ENCODE measurements at places on chromosomes 5 and 9.

GRCh38 chr9:114894609-114895433 is 35.6 kb downstream of the TNFSF8 start:
- no peak for DNase-seq

DNA sequence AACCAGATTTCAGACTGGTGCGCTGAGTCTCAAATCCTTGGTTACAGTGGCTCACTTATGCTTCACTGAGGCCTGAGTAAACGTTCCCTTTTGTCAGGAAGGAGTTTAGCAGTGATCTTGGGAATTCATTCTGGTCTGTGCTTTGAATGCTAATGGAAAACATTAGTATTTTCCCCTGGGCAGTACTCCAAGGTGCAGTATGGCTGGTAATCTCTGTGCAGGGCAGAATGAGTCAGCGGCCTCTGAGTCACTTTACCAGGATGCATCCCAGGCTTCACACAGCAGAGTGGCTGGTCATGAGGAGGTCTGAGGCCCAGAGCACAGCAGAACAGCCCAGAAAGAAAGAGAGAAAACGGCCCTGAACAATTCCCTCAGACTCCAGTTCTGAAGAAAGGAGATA is 54.0 kb downstream of the PCA3 start:
- DNase-seq: no peak

GRCh38 chr5:76524101-76524835 is 98.9 kb downstream of the F2RL2 start:
- no peak for DNase-seq

GRCh38 chr9:122143876-122144405 is 15.6 kb downstream of the NDUFA8 start:
- DNase-seq: no peak

DNA sequence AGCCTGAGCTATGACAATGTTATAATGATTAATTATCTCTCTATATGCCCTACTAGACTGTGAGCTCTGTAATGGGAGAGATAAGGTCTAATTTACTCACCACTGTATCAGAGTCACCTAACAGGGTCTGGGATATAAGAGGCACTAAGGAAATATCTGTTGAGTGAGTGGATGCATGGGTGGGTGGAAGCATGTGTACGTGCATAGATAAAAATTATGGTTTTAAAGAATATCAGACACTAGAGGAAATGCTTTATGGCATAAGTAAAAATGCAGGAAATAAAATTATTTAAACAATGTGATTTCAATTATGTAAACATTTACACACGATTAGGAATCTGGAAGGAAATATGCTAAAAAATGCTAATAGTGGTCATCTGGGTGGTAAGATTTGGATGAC is 137.8 kb downstream of the SPOCK1 start:
- no peak for DNase-seq

DNA sequence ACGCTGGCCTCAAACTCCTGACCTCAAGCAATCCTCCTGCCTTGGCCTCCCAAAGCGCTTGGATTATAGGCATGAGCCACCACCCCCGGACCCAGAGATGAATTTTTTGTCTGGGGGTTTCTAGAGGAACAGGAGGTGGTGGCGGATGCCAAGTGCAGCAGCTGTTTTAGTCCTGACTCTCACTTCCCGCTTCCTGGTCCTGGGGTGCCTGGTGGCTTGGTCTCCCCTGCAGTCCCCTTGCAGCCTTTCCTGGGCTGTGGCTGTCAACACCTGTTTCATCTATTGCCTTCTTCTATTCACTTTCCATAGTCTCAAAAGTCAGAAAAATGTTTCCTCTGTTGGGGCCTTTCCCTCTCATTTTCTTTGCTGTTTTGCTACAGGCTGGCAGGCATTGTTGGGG is 6.5 kb upstream of the NHP2 start:
- no peak for DNase-seq

DNA sequence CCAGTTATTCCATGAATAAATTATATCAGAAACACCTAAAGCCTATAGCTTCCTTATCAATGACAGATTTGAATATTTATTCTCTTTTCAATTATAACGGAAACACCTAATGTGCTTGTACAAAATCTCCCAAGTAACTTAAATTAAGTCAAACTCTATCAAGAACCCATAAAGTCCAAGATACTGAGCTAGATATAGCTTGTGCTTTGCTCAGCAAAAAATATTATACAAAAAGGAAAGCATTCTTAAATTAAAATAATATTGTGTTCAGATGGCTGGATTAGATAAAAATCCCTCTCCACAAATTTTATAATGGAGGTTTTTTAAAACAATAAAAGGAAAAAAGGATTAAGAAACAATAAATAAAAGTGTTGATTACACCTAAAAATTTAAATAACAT is 23.7 kb downstream of the NADK2 start:
- DNase-seq: no peak

DNA sequence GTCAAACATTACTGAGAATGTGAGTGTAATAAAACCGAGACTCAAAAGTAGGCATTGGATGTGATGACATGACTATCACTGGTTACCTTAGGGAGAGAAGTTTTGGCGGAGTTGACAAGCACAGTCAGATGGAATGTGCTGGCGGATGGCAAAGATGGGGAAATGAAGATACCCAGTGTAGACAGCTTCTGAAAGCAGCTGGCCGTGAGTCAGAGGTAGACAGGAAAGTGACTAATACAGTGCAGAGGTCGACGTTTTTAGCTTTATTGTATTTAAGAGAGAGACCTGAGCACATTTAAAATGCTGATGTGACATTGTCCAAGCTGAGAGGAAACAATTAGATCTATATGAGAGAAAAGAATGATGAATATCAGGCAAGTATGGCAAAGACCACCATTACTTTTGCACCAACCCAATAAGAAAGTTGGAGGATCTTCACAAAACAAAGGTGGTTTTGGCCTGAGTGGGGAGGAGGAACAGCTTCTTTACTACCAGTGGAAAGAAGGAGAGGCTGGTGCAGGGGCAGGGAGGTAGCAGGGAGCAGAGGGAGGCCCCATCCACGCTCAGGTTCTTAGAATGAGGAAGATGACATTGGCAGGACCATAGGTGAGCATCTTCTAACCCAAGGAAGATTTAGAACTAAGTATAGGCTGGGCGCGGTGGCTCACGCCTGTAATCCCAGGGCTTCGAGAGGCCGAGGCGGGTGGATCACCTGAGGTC is 36.7 kb upstream of the KCNIP1 start:
- no peak for DNase-seq

- DNase-seq: no peak
Measured at GRCh38 chr5:147073098-147073497, 161.7 kb upstream of the STK32A start.

GRCh38 chr5:111958851-111959250 is 201.9 kb upstream of the NREP start:
- no peak for DNase-seq

DNA sequence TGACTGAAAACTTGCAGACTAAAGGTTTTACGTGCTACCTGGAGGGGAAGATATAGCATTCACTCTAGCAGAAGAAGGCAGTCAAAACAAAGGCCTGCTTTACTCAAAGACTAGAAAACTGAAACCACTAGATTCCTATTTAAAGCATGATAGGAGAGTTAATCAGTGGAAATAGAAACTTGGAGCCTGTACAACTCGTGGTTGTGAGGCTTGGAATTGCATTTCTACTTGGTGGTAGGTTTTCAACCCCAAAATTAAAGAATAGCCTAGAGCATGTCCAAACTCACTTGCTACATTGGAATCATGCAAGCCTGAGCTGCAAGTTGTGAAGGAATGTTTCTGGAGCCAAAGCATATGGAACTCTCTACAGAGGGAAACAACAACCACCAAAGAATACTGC is 1526.4 kb upstream of the NUDT12 start:
- no peak for DNase-seq

DNA sequence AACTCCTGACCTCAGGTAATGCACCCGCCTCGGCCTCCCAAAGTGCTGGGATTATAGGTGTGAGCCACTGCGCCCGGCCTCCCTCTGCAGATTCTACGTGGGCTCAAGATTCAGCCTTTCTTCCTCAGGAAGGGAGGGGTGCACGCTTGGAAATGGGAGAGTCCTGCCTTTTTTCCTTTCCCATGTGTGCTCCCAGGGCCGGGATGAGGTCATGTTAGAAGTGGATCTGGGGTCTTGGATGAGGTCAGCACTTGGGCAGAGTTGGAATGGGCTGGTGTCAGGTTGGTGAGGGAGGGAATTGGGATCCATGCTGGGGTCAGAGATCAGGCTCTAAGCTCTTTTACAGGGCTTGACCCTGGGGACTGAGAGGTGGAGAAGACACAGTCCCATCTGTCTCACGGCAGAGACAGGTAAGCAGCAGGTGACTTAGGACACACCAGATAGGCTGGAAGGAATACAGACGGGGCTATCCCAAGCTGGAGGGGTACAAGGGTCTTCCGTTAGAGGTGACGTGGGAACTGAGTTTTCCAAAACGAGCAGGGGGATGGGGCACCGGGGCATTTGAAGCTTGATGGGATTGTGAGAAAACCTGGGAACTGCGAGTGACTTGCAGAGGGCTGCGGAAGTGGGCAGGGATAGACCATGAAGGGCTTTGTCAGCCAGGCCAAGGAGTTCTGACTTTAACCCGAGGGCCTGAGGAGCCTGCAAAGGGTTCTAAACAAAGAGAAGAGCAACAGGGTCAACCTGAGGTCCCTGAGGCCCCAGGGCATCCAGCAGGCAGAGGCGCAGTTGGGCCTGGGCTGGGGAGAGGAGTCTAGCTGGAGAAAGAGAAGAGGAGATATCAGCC is 1.8 kb upstream of the AQP7 start:
- no peak for DNase-seq

DNA sequence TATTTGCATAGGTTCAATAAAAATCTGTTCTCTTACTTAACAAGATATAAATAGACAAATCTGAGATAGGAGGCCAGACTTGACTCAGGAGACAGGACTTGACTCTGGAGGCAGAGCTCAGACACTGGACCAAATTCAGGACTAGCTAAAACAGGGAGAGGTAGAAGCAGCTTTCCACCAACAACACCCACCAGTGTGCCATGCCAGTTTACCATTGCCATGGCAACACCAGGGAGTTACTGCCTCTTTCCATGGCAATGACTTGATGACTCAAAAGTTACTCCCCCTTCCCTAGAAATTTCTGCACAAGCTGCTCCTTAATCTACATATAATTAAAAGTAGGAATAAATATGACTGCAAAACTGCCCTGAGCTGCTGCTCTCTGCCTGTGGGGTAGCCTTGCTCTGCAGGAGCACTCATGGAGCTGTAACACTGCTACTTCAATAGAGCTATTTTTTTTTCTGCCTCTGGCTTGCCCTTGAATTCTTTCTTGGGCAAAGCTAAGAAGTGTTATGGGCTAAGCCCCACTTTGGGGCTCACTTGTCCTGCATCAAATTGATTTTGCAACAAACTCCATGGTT is 473.0 kb downstream of the PLK2 start:
- no peak for DNase-seq

- no peak for DNase-seq
Measured at GRCh38 chr5:103234239-103234975, 24.2 kb upstream of the MACIR start.

DNA sequence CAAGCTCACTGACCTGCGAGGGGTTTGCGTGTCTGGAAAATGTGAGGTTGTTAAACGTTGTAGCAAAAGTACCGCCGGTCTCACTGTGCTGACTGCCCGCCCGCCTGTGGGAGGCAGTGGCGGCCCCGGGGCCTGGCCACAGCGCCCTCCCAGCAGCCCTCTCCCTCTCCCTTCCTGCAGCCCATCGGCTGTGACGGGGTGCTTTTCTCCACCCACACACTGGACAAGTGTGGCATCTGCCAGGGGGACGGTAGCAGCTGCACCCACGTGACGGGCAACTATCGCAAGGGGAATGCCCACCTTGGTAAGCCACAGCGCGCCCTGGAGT is 6.2 kb downstream of the ADAMTSL2 start:
- no peak for DNase-seq

- no peak for DNase-seq
Measured at GRCh38 chr5:77210091-77210963, at the start of gene PDE8B. Gene PDE8B, plus strand, starts transcription at chr5:77210680. Its CDS starts 246 bp downstream, at chr5:77210926.

DNA sequence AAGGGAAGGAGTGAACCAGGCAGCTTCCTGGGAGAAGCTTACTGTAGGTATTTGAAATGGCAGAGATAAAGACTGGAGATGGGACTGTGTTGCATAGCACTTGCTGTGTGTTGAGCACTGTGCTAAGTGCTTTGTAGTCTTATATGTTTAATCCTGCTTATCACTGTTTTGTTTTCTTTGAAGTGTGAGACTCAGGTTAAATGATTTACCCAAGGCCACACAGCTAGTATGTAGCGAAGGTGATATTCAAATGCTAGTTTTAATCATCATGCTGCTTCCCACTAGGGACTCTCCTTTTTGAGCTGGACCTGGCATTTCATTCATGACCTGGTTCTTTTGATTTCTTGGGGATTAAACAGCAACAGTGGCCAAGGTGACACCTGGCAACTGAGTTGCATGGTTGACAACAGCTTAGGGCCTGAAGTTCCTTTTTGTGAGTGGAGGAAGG is 35.3 kb upstream of the SPRY4 start:
- DNase-seq: no peak

DNA sequence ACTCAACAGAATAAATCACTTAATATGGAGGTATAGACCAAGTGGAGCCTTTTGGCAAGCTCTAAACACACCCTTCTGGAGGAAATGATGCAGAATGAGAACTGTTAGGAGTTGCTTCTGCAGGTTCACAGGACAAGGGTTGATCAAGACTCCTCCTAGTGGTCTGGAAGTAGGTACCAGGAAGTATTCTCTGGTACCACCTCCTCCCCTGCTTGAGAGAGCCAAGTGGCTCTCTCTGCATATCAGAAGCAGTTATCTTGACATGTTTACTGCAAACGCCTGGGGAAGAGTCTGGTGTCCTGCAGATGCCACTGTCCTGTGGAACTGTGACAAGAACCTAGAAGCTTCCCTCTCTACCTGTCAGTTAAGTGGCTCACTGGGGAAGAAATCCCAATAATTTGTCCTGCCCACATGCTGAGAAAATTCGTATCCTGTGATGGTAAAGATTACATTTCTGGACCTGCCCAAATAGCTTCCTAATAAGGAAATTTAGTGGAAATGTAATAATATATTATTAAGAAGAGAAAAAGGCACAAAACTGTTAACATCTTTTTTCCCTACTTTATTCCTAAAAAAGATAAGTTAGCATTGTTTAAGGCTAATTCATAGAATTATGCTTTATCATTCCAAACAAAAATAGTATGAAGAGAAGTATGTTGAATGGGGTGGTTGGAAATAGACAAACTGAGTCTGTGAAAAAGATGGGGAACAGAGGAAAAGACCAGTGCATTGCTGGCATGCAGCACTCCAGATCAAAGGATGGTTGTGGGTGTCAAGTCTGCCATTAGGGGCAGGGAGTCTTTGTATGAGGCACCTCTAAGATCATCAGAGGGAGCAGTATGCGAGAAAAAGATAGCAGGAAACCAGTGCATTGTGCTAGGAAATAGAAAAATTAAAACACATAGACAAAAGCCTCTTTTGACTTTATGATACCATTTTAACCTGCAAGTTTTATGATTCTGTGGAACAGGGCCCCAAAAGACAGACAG is 118.8 kb downstream of the CDC42SE2 start:
- peak; percentile 74 for DNase-seq

GRCh38 chr5:2295476-2295875 is 412.8 kb upstream of the IRX4 start:
- no peak for DNase-seq

DNA sequence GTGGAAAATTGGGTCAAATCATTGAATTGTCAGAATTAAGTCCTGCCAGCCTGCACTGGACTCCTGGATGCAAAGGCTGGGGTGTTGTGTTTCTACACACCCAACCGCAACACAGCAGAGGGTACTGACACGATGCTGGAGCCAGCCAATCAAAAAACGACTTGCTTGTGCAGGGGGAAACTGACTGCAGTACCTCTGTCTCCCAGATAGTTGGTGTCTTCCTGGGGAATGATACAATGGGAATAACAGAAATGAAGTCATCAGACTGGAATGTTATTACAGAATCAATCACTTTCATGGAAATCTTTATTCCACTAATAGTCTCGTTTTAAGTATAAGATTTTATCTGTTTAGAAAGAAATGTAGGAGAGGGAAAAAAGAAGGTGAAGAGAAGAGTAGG is 330.3 kb downstream of the MLLT3 start:
- no peak for DNase-seq

Data from natural killer cell treated with Interleukin-12 subunit alpha and Interleukin-12 subunit beta and Interleukin-15 and Interleukin-18, amount 100 ng/mL, for 72 hours (primary cell).